Nasal cavity respiratory epithelium epithelial cell of viscerocranial mucosa (primary cell): ENCODE measurements at places on chromosomes 4 and X. TPM values are rescaled to one million over a fixed set of nuclear protein-coding genes. Genes with fewer than 3 reads are reported as not detected.

Gene XAGE1A
- not detected in 2 replicates for total RNA-seq

Gene TAF7L
- total RNA-seq: under 0.01 and 0.14 TPM in 2 replicates

Gene SSX3
- total RNA-seq: not detected in 2 replicates

Gene NPFFR2
- total RNA-seq: not detected in 2 replicates

Gene PRDM8
- total RNA-seq: 0.36 and 0.68 TPM in 2 replicates

Gene CXCL11
- 0.68 and 0.71 TPM in 2 replicates for total RNA-seq

Gene TBC1D14
- 139 and 151 TPM in 2 replicates for total RNA-seq
